SW 1271 (cell line): ENCODE measurements at places on chromosomes 1 and 21.

DNA sequence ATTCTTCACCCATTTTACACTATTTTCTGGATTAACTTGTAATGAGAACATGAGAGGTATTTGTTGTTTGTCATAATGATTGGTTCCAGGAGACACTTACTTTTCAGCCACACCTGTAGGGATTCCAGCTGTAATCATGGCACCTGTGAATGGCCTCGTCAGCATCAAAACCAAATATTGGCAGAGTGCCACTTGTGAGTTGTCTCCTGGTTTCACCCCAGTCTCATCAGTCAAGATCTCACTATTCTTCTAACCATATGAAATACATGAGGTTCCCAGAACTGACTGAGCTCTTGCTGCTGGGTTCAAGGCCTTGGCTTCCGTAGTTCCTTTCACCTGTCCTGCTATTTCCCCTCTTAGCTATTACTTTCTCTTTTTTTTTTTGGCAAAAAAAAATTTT is 246.6 kb upstream of the ADGRL2 start:
- DNase-seq: no peak

DNA sequence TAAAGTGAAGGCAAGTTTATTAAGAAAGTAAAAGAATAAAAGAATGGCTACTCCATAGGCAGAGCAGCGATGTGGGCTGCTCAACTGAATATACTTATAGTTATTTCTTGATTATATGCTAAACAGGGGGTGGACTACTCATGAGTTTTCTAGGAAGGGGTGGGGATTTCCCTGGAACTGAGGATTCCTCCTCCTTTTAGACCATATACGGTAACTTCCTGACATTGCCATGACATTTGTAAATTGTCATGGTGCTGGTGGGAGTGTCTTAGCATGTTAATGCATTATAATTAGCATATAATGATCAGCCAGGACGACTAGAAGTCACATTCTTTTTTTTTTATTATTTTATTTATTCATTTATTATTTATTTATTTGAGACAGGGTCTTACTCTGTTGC is 46.4 kb upstream of the BARHL2 start:
- no peak for DNase-seq

- no peak for DNase-seq
Measured at GRCh38 chr1:89809556-89809955, 11.3 kb upstream of the LRRC8D start.

DNA sequence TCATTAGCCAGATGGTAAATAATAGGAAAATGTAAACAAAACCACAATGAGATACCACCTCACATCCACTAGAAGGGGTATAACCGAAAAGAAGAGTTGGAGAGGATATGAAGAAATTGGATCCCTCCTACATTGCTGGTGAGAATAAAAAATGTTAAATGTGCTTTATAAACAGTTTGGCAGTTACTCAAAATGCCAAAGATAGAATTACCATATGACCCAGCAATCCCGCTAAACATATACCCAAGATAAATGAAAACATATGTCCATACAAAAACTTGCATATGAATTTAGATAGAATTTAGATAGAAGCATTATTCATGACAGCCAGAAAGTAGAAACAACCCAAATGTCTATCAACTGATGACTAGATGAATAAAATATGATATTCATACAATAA is 4.4 kb upstream of the FMO2 start:
- no peak for DNase-seq

GRCh38 chr1:243394066-243394465 is 138.2 kb downstream of the SDCCAG8 start:
- no peak for DNase-seq

GRCh38 chr1:226424221-226425003 is 16.5 kb upstream of the PARP1 start:
- no peak for DNase-seq

DNA sequence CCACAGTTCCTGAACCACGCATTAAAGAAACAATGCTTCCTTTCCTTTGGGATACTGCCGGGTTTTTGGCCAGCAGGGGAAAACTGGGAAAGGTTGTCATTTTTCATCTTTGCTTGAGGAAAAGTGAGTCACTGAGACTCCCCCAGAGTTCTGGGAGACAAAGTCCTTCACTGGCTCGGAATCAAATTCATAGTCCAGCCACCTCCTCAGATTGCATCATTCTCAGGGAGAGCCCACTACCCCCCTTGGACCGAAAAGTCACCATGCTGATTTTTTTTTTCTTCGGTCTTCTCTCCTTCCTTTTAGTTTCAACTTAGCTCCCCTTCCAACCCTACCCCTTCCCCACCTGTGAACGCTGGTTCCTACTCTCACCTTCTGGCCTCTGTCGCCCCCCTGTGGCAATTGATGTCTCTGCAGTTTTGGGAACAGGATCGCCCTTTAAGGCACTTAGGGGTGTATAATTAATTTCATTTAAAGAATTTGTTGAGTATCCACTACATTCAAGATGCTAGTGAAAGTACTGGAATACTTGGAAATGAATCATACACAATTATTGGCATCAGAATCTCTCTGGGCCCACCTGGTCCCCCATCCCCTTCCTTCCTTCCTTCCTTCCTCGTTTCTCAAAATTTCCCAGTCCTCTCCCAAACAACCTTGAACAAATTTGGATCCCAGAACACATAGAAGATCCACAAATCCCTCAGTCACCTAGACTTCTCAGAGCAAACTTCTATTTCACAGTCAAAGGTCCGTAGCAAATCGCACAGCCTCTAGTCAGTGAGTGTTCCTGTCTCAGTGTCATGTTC is 6.9 kb downstream of the ACKR1 start:
- DNase-seq: peak; percentile 7

DNA sequence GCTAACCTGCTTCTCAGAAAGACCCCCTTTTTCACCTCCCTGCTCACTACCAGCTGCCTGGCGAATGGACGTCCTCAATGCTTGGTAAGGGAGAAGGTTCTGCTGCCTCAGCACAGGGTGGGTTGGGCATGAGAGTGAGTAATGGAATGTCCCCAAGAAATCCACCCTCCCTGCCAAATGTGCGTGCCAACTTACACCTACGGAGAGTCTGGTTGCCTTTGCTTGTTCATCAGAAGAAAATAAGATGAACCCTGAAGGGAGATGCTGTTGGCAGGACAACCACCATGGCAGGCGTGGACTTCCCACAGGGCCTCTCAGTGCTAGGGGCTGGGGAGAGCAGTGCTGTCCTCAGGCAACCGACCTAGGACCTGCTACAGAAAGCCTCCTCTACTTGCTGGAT is 106.0 kb downstream of the XCL2 start:
- DNase-seq: no peak

DNA sequence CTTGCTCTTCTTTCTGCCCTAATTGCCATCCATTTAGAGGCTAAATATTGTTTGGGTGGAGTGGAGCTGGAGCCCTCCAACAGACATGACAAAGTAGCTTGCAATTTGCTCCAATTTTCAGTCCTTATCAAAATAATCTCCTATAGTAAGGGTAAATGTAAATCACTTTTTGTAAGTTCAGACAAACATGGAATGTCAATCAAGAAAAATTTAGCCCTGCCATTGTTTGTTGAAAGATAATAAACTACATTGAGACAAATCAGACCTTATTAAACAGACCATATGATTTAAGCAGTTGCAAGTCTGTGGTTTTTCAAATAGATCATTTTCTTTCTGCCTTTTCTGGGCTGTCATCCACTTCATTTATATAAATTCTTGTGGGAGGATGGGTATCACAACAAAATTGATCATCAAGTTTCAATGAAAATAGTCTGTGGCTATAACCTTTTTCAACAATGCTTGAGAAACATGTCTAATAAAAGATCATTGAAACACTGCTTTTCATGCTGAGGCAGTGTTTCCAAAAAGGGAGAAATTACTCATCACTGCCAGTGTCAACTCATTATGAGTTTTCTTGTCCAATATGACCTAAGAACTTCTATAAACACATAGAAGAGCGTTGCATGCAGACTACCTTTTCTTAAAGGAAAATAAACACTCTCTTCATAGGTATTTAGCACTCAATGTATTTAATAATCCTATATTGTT is 1152.0 kb upstream of the B3GALT2 start:
- no peak for DNase-seq

DNA sequence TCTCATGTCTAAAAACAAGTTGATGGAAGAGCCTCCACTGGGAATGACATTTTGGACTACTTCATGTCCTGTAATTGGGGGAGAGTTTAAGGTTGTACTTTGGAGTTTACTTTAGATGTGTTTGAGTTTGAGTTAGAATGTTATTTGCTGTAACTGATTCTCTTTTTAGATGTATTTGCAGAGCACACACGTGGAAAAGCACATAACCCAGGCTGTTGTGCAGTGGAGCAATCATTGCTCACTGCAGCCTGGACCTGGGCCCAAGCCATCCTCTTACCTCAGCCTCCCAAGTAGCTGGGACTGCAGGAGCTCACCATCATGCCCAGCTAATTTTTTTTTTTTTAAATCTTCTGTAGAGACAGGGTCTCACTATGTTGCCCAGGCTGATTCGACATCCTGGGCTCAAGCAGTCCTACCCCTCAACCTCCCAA is 36.7 kb upstream of the SH3D21 start:
- no peak for DNase-seq

GRCh38 chr1:2638466-2639115 is 5.8 kb upstream of the MMEL1 start:
- no peak for DNase-seq

DNA sequence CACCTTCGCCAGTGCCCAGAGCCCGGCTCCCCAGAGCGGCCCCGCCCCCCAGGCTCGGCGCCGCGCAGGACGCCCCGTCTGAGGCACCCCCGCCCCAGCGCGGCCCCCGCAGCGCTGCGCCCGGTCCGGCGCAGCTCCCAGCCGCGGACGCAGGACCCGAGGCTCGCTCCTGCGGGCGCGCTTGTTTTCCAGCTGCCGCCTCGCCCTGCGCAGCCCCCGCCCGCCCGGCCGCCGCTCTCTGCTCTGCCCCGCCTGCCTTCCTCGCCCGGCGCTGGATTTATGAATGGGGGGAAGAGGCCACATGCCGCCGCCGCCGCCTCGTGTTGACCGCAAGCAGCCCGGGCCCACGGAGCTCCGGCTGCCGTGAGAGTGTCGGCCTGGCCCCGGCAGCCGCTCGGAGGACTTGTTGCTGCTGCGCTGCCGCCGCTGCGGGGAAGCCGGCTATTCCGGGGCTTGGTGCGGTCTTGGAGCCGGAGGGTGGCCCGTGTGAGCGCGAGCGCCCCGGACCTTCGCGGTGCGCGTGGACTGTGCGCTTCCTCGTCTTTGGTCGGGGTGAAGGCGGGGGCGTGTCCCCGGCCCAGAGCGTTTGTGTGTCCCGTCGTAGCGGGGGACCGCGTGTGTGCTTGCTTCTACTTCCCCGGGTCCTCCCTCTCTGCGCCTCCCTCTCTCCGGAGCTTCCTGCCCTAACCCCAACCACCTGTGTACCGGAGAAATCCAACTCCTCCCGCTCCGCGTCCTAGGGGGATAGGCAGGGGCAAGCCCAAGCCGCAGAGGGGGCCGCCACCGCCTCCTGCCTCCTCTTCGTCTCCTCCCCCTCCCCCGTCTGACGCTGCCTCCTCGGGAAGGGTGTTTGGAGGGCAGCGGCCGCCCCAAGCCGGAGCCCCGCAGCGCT is 736 bp downstream of the KCNC4 start:
- no peak for DNase-seq

DNA sequence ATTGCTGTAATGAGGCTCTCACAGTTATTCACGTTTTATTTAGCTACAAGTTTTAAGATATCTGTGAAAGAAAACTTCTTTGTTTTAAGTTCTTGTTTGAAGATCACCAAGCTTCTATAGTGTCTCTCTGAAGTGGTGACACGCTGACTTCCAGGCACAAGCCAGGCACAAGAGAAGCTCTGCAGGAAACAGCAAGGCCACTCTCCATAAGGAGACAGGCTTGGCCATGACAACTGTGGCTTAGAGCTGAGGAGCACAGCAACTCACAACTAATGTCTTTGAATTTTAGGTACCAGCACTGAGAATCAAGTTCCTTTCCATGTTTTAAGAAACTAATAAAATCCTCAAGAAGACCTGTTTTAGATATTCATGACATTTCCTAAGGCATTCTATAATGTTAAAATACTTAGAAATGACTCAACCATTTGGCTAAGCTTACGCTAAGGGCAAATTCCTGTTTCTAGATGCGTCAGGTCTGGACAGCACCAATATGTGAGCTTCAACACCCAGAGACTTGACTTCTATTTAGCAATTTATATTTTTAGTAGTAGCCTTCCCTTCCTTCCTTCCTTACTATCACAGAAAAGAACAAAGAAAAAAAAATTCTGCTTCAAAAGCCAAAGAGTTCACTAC is 40.2 kb downstream of the APP start:
- no peak for DNase-seq

DNA sequence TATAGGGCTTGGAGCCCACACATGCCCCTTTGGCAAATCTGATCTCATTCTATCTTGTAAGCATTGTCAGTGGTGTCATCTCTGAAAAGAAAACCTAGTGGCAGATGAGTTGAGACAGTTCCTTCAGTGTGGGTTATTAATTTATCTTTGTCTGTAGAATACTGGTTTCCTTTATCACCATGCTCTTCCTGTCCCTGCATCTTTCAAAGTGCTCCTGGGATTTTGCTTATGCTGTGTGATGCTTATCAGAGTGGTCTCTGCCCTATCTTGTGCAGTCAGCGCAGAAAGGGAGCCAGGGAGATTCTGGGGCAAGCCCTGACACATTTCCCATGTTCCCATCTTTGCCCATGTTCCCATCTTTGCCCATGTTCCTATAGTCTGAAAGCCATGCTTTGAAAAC is 402.9 kb downstream of the RWDD3 start:
- no peak for DNase-seq

GRCh38 chr1:216113181-216113580 is 310.1 kb downstream of the USH2A start:
- no peak for DNase-seq

DNA sequence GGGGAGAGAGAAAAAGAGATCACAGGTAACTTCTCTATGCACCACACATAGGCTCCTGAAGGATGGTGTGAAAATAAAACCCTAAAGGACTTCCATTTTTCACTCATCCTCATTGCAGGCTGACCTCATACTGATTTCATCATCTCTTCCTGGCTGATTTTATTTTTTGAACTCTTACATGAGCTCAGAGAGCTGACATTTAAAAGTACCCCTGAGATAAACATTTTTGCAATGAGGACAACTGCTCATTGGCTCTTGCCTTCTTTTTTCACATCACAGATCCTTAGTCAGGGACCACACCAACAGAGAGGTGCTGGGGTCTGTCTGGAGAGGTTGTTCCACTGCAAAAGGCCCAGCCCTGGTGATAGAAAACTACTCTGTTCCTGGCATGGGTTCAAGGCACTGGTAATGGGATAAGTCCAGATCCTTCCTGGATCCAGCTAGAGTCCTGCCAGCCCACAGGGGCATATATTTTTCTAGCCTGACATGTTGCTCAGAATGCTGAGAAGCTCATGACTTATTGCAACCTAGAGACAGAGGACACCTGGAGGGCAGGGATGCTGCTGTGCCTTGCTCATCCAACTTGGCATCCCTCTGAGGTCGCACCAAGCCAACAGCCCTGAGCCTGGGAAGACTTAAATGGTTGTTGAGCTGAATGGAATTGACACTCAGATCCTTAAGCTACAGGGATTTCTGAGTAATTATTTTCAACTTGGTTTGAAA is 360.0 kb downstream of the HHAT start:
- no peak for DNase-seq

GRCh38 chr1:212430416-212430815 is 2.3 kb upstream of the NENF start:
- no peak for DNase-seq
